ENCODE measurements at places on chromosomes 5 and 9.

DNA sequence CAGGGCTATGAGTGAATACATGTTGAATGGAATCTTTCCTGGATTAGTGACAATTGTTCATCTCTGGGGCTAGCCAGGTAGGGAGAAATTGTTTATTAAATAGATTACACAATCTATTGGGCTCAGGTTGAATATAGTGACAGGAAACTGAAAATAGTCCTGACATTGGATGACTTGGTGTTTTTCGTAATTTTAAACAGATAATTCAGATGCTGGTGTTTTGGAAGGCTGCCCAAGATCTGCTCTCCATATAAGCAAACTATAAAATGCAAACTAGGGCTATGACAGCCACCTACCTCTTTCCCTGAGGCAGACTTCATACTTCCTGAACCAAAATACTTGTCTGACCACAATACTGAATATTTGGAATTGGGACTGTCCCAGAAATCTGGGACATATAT lies 99.1 kb downstream of the ENC1 start:
- DNase-seq: no peak

DNA sequence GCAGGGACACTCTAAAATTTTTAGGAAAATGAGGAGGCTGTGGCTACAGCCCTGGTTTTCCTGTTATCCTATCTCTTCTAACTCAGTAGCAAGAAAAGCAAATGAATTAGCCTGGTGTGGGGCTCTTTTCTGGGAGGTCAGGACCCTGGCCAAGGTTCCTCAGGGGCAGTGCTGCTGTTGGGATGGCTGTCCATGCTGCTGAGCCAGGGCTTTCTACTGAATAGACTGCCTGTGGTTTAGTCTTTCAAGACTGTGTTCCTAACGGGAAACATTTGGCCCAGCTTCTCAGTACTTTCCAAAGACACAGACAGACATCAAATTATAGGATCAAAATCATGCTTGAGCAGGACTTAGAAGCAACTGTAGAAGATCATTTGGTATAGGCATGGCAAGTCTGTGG lies 18.1 kb downstream of the TNC start:
- DNase-seq: no peak

- peak; percentile 25 for DNase-seq
These were observed 2.1 kb downstream of the NR4A3 start for GRCh38 chr9:99823681-99824377.

- DNase-seq: no peak
These were observed 88.3 kb downstream of the CTNND2 start for GRCh38 chr5:11815916-11816315.

GRCh38 chr9:110081395-110081794 lies 126.6 kb downstream of the C9orf152 start:
- DNase-seq: no peak

DNA sequence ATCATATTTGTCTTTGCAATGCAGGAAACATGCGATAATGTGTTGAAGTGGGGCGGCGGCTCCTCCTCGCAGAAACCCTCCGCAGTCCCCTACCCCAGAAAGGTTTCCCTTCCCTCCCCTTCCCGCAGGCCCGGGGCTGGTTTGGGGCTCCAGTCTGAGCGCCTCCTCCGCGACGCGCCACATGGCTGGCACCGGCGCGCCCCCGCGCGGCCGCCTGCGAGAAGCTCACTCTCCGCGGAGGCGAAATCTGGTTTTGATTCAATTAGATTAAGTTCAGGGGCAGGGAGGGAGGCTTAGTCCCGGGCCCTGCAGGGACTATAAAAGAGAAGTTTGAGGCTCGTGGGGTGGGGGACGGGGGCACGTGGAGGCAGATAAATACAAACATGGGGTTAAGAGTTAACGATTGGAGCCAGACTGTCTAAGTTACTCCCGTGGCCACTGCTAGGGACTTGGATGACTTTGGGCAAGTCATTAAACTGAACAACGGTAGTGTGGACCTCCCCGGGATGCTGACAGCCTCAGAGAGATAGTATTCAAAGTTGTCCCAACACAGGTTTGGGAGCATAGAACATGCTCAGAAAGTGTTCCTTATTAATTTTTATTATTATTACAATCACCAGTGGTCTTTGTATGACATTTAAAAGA lies 69.4 kb downstream of the MSX2 start:
- DNase-seq: peak; percentile 7

GRCh38 chr9:134437403-134438194 lies 111.3 kb downstream of the RXRA start:
- DNase-seq: no peak

DNA sequence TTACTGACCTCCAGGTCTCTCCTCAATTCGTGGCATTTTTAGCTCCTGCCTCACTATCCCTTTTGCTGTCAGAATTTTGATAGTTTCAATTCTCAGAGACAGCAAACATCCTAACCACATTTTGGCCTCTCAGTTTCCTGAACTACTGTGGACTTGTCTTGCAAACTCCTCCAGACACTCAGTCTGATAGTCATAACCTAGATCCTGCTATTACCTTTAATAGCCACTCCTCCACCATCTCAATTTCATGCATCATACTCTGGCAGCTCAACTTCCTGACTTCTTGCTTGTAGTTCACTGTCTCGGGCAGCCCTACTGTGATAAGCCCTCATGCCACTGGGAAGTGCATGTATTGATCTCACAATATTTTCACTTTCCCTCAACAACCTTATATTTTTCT lies 481.8 kb upstream of the CDH18 start:
- no peak for DNase-seq

DNA sequence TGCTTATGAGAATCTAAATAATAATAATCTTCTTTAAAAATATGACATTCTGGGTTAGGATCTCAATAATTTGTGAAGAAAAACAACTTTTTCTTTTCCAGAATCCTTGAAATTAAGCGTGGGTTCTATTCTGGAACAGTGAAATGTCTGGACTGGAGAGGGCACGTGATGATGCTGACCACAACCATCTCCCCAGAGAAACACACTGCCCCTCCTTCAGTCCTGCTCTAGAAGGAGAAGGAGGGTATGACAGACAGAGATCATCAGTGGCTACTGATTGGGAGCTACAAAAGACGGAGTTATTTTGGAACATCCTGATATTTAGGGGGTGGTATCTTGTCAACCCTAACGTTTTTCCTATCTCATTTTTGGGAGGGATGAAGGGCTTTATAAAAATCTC lies 40.2 kb downstream of the MEF2C start:
- DNase-seq: no peak

- DNase-seq: no peak
These were observed 159.2 kb upstream of the C9orf72 start for GRCh38 chr9:27732494-27732893.

DNA sequence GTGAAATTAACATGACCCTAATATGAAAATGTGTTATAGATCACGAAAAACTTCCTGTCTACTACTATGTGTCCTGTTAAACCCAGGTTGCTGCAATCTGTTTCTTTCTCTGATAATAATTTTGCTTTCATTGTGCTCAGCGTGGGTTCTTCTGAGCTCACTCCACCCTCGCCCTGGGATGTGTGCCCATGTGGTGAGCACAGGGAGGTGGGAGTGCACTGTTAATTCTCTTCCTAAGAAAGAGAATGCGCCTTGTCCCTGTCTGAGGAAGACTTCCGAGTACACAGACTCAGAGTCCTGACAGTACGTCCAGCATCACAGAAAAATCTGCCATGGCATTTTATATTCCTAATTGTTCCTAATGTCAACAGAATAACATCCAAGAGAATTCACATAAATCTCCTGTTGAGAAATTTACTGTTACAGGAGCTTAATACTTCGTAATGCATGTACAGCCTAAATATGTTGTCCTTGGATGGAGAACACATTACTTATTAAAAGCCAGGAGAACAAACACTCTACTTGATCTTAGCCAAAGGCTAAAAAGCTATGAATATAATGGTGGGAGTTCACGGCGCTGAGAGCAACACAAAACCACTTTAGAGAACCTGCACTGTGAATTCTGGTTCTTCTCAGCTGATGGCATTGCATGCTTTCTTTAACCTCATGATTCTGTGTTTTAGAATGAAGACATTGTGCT lies 102.6 kb downstream of the PDE4D start:
- no peak for DNase-seq

- DNase-seq: no peak
These were observed 24.8 kb upstream of the HNRNPA0 start for GRCh38 chr5:137778772-137779564.

DNA sequence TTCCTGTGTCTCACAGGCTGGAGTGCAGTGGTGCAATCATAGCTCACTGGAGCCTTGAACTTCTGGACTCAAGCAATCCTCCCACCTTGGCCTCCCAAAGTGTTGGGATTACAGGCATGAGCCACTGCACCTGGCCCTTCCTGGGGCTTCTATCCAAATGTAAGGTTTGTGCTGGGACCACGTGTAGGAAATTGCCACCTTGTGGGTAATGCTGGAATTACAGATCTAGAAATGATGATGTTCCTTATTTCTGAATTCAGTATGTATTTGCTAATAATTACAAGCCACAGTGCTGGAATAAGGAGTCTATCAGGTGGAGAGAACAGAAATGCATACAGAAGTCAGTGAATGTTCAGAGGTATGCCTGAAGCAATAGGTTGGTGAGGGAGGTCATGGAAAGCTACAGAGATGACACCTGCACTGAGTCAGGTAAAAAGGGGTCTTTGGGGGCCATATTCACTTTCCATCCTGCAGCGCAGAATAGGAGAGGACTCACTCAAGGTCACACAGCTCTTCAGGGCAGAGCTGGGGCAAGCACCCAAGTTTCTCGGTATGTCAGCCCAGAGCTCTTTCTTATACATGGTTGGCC lies 8.8 kb upstream of the IGFBPL1 start:
- DNase-seq: no peak

DNA sequence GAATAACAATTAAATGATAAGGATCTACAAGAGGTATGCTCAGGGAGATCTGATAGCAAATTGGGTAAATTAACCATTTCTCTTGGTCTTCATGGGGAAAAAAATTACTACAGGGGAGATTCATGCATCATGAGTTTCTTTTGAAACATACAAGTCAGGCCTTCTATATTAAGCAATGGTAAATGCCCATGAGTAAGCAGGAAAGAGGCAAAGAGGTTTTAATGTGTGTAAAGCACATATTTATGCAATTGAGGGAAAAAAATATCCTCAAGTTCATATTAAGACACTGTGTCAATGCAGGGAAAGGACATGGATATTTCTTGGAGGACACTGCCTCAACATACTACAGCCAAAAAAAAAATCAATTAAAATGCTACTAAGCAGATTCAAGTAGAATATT lies 73.4 kb upstream of the NR4A3 start:
- DNase-seq: no peak

DNA sequence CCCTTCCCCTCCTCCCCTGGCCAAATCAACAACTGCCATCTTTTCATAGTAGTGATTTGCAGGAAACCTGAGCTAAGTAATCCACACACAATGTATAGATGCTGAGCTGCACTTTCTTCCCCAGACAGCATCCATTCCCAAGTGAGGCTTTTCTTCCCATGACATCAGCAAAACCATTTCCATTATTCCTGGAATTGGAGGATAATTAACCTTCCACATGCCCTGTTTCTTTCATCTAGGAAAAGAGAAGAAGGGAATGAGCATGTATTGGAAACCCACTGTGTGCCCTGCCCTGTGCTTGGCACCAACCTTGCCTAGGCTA lies 268.0 kb downstream of the ZSWIM6 start:
- no peak for DNase-seq

DNA sequence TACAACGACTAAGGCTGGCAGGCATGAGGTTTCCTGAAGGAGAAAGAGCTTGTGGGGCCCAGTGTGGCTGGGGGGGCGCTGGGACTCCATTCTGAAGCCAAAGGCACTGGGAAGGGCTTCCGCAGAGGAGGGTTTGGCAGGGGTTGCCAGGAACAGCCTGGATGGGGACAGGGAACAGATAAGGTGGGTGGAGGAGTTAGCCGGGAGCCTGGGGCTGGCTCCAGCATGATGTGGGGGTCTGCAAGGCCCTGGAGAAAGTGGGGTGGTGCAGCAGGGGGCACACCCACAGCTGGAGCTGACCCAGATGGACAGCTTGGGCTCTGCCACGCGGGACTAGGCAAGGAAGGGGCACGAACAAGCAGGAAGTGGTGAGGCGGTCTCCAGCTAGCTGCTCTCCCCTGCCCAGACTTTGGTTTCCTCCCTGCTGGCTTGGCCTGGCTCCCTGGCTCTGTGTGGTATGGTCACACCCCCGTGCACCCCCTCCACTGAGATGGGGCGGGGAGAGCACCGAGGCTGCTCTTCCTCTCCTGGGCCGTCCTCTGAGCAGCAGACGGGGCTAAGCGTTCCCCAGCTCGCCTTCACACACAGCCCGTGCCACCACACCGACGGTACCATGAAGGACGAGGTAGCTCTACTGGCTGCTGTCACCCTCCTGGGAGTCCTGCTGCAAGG lies at the start of gene LTC4S:
Gene LTC4S (plus strand): TSS at position 519 of the 672 bp plus-strand sequence. CDS start 95 bp downstream, at position 614.
- DNase-seq: no peak

DNA sequence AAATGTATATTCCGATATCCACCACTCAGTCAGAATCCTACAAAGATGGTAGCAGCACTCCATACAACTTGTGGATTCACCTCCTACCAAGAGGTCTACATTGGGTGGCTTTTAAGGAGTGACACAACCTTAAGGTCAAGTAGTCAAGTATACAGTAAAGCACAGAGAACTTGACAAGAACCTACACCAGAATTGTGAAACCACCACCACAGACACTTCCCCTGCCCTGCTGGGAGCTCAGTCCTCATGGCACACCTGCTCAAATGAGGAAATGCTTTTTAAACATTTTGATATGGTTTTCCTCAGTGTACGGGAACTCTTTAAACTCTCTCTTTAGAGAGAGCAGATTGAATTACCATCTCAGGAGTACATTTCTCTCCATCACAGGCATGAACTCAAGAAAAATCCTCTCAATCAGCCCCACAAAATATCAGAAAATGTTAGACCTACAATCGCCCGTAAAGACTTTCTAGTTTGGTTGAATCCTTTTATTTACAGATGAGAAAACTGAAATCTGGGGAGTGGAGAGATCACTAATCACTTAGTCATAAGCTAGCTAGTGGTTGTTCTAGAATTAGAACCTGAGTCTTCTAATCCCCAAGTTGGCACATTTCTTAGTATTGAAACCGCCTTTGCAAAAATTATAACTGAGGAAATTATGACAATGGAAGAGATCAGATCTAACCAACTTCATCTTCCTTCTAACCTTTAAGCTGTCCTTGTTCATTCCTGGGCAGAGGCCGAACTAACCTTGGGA lies 38.5 kb upstream of the NR4A3 start:
- DNase-seq: no peak

- no peak for DNase-seq
These were observed 118.7 kb upstream of the TAF11L2 start for GRCh38 chr5:17379100-17379951.

GRCh38 chr9:111852291-111852690 lies 44.3 kb upstream of the UGCG start:
- no peak for DNase-seq

DNA sequence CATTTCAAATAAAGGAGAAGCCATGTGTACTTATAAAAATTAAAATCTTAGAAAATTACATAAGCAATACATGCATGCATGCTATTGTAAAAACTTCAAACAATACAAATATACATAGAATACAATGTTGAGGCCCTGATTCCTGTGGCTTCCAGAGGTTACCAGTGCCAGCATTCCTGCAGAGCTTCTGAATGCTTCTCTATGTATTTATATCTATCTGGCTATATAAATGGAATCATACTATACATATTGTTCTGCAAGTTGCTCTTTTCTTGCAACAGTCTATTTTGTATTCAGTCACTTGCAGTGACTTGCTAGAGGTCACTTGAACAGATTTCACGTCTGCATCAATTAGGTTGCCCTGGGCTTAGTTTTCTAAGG lies 3.2 kb upstream of the IL12B start:
- DNase-seq: no peak

GRCh38 chr9:135289081-135289491 lies 190.5 kb upstream of the PPP1R26 start:
- no peak for DNase-seq

All from activated T-helper 1 cell treated with Interleukin-2 at 50 U/mL for 16 hours (primary cell).